IPS-NIHi11 (cell line): ENCODE measurements at places on chromosomes 2 and 18.

DNA sequence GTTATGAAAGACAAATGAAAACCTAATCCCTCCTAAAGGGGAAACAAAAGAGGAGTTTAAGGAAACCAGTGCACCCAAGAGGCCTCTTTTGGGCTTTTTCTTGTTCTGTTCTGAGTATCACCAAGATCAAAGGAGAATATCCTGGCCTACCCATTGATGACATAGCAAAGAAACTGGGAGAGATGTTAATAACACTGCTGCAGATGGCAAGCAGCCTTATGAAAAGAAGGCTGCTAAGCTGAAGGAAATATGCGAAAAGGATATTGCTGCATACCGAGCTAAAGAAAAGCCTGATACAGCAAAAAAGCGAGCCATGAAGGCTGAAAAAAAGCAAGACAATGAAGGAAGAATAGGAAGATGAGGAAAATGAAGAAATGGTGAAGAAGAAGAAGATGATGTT is 23.6 kb upstream of the STAT4 start:
- DNase-seq = no peak

GRCh38 chr2:216994353-216994854 is 134.5 kb upstream of the TNP1 start:
- no peak for DNase-seq

GRCh38 chr2:79832511-79833234 is 319.8 kb downstream of the CTNNA2 start:
- peak; percentile 26 for DNase-seq

DNA sequence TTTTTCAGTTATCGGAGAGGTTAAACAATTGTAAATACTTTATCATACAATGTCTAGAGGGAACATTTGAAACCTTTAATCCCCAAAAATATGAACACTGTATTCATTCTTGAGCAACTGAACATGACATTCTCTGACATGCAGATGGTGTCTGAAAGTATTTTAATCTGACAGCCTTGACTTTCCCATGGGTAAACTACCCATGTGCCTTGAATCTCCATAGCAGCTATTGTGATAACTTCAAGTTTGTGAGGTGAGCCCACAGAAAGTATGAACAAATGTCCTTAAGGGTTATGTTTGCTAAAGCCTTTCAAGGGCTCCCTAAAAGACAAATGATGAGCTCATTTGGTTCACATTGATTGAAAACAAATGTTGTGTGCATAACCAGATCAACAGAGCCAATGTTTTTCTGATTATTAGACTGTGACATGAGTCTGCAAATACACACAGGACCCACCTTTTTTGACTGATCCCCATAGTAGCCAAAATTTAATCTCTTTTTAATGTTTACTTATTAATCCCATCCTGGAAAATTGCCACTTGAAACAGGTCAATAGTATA is 1326.0 kb downstream of the LRP1B start:
- DNase-seq = no peak

GRCh38 chr18:9743200-9744016 is 35.3 kb downstream of the RAB31 start:
- peak; percentile 52 for DNase-seq

GRCh38 chr18:34933909-34934661 is 107.1 kb upstream of the MAPRE2 start:
- DNase-seq = no peak

DNA sequence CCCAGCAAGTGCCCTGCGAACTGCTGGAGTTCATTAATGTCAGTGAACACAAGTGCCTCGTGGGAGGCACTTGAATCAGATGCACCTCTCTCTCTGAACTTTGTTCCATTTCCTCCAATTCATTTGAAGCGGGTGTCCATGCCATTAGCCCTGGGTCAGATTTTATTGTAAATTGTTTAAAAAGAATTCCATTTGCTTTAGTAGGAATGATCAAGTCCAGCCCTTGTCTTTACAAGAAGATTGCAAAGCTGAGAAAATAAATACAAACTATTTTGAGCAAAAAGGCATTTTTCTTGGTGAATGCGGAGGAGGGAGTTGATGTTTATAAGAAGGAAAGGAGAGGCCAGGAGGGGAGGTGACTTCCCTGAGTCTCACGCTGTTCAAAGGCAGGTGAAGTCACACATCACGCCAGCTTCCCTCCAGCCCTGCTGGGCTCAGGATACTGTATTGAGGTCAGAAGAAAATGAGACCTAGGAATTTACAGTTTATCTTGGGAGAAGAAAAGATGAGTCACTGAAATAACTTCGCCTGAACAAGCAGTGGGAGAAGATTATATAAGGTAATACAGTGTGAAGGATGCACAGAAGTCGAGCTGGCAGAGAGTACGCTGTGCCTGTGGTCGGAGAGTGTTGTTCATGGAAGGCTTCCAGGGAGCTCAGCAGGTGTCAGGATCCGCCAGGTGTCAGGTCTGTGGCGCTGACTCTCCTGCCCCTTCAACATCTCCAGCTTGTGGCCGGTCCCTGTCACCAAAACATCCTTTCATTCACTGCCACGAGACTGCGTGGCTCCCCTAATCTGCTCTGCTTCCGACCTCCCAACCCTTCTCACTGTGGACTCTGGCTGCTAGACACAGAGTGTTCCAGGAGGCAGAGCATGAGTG is 36.5 kb downstream of the EFR3B start:
- no peak for DNase-seq

GRCh38 chr2:85922199-85922598 is 33.4 kb upstream of the ST3GAL5 start:
- DNase-seq = no peak

- peak; percentile 21 for DNase-seq
Measured at GRCh38 chr2:189210250-189211087, 30.9 kb upstream of the COL5A2 start.

GRCh38 chr2:135916207-135916606 is 40.0 kb upstream of the MCM6 start:
- no peak for DNase-seq

DNA sequence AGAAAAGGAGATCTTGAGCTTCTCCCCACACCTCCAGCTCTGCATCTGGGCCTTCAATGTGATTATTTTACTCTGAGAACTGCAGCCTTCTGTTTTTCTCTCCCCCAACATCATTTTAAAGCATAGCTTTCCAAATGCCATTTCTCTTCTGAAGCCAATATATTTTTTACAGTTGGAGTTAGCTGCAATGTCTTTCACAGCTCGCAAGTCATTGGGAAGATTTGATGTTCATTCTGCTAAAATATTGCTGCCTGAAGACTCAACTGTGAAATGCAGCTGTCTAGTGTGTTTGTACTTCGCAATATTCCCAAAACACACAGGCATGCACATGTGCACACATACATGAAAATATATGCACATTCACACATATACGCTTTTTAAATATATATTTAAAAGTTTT is 295.3 kb downstream of the LRRTM1 start:
- no peak for DNase-seq

DNA sequence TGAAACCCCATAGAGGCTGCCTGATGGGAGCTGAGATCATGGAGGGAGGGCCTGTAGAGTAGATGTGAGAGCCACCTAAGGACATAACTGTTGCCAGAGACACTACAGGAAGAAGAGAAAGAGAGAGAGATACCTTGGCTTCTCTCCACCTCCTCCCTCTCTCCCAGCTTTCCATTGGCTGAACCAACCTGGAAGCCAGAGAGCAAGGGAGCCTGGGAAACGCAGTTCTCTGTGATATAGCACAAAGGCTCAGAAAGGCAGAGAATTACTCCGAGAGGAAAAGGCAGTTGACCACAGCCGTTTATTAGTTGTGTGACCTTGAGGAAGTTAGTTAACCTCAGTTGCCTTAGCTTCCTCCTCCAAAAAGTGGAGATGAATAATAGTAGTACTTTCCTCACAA is 37.7 kb upstream of the MAT2A start:
- DNase-seq = peak; percentile 46

DNA sequence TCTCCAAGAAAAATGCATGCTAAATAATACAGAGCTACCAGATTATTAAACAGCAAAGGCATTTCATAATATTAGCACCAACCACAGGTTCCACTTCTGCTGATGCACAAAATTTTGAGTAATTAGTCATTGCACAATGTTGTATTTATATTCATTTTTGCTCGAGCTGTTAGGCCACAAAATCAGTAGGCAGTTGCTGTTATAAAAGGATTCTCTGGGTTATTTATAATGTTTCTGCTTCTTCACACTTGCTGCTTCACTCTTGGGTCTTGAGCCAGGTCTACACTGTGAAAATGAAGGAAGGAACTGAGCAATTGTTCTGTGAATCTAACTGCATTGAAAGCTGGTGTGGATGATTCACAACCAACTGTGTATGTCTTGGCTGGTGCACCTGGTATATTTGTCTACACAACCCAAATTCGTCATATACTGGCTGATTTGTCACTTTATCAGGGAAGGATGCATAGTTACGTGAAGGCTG is 38.3 kb downstream of the MRPL33 start:
- DNase-seq = no peak

DNA sequence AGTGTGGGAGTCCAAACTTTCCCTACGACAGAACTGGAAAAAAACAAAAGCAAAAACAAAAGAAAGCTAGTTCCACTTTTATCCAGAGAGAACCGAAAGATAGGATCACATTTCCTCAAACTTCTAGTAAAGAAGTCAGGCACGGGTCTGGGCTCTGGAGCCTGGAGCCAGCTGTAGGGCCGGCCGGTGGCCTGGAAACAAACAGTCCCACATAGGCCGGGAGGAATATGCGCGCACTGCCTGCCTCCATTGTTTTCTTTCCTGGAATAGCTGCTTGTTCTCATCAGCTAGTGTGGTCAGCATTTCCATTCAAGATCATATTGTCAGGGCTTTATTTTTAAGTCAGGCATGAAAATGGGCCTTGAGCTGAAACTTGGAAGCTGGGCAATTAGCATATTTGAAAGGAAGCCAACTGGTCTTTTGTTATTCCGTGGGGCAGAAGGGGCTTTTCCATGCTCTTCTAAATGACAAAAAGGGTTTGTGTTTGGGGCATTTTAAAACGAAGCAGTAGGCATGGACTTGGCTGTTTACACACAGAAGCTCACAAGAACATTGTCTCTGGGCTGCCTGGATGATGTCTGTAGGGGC is 58.7 kb upstream of the RFX8 start:
- DNase-seq = peak; percentile 37

DNA sequence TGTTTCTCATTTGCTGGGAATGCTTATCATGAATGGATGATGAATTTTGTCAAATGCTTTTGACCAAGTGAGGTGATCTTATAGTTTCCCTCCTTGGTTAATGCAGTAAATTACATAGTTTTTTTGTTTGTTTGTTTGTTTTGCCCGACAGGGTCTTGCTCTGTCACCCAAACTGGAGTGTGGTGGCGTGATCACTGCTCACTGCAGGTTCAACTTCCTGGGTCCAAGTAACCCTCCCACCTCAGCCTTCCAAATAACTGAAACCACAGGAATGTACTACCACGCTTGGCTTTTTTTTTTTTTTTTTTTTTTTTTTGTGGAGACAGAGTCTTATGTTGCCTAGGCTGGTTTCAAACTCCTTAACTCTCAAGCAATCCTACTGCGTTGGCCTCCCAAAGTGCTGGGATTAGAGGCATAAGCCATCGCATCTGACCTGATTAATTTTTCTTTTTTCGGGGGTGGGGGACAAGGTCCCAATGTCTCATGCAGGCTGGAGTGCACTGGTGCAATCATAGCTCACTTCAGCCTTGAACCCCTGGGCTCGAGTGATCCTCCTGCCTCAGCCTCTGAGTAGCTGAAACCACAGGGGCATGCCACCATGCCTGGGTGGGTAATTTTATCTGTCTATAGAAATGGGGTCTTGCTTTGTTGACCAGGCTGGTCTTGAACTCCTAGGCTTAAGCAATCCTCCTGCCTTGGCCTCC is 48.6 kb downstream of the SMAD2 start:
- DNase-seq = no peak

- no peak for DNase-seq
Measured at GRCh38 chr18:8994603-8995002, 107.9 kb upstream of the NDUFV2 start.

DNA sequence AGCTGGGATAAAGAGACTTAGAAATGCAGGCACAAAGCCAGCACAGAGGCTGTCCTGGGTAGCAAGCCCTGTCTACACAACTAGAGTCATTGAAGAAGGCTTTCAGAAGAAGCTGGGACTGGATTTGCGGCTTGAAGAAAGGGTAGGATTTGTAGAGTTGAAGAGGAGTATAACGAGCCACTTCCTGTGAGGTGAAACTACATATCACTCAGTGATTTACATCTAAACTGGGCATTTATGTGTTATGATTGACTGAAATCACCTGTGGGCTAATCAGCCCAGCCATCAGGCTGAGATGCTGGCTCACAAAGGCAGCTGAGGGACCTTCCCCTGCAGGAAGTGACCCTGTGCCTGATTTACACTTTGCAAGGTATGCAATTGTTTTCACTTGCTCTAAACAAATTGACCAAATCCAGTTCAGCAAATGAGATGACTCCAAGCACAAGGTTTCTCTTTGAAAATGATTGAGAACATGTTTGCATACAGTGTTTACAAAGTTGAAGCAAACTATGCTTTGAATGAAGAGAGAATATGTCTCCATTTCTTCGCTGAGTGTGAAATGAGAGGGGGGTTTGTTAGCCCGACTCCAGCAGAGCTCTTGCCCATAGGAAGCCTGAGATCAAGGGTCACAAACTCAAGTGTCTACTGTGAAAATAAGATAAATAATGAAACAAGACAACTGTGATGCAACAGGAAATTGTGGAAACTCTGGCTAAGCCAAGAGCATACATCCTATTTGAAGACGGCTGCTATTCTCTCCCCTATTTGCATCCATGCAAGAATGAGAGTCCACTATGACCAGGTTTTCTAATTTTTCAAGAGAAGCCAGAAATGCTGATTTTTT is 69.3 kb upstream of the HK2 start:
- no peak for DNase-seq

DNA sequence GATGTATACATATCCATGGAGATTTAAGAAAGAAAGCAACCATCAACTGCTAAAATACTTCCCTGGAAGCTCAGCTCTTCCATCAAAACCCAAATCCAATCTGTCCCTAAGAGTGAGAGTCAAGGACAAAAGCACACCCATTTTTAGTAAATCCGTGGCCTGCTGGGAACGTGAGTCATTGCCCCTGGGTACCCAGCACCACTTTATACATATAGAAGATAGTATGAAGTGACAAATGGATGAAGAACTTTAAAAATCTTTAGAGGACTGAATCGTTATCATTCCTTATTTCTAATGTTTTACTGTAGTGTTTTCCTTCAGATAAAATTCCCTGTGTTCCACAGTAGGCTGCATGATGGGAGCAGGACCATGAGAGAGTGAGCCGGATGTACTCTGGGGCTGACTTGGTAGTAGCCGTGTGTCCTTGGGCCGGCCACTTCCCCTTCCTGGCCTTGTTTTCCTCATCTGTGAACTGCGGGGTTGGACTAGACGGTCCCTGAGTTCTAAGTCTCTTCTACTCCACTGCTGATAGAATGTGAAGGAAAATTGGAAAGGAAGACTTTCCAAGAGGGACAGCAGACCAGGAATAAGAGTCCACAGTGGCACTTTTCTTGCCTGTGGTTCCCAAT is 28.5 kb upstream of the CEP68 start:
- no peak for DNase-seq

- no peak for DNase-seq
Measured at GRCh38 chr2:236026841-236027240, 141.3 kb downstream of the GBX2 start.

- DNase-seq = peak; percentile 81
Measured at GRCh38 chr2:132415915-132416722, 486 bp upstream of the GPR39 start.

DNA sequence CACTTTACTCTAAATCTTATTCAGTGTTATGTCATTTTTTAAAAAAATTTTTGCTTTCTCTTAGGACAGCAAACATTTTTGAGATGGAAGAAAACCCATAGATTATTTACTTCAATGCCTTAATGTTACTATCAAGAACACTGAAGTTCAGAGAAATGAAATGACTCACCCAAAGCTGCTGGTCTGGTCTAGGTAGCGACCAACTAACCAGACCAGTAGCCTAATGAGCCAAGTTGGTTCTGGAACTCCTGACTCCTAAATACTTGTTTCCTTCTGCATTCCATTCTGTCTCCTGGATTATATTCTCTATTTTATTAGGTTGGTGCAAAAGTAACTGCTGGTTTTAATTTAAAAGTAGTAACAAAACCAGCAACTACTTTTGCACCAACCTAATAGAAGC is 35.4 kb downstream of the SLC8A1 start:
- no peak for DNase-seq
